Thoracic aorta (tissue), 2 donors: ENCODE measurements at places on chromosomes 12 and 14.

DNA sequence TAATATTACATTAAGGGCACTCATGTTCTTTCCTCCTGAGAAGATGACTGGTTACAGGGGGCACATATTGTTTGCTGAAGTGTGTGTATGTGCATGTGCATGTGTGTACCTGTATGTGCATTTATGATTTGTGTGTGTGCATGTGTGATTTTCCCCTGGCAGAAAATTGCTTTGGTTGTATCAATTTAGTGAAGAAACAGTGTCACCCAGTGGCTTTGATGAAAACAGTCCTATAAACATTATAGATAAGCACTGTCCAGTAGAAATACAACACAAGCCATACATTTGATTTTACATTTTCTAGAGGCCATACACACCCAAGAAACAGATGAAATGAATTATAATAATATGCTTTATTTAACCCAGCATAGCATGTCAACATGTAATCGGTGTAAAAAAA lies 8.6 kb downstream of the PDE3A start:
- no peak for DNase-seq

GRCh38 chr14:55798406-55798805 lies 218.4 kb downstream of the KTN1 start:
- no peak for DNase-seq

GRCh38 chr12:95240556-95240955 lies 22.9 kb downstream of the VEZT start:
- DNase-seq, result no peak

DNA sequence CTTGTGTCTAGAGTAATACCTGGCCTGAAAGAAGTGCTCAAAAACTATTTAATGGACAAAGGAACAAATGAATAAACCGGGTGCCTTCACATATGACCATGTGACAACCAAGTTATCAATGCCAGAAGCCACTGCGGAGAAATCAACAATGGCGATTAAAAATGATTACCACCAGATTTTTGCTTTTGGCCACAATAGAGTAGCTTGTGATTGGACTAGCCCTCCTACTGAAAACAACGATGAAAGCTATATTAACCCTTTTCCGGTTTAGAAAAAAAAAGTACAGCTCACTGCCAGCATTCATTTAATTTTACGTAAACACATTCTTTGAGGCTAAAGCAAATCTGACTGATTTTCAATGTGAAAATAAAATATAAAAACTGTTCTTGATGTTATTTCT lies 41.6 kb upstream of the TTC7B start:
- no peak for DNase-seq

DNA sequence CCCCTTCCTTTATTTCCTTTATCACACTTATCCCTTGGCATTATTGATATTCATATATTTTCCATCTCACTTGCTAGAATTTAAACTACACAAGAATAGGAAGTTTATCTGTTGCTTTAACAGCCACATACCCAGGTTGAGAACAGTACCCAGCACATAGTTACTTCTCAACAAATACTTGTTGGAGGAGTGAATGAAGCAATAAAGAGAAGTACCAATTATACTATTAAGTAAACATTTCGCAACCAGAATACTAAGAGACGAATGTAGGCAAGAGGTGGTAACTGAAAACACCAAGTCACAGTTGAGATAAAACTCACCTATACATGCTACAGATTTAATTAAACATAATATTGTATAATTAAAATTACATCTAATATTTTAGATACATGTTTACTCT lies 110.9 kb downstream of the FSCB start:
- DNase-seq, result no peak

DNA sequence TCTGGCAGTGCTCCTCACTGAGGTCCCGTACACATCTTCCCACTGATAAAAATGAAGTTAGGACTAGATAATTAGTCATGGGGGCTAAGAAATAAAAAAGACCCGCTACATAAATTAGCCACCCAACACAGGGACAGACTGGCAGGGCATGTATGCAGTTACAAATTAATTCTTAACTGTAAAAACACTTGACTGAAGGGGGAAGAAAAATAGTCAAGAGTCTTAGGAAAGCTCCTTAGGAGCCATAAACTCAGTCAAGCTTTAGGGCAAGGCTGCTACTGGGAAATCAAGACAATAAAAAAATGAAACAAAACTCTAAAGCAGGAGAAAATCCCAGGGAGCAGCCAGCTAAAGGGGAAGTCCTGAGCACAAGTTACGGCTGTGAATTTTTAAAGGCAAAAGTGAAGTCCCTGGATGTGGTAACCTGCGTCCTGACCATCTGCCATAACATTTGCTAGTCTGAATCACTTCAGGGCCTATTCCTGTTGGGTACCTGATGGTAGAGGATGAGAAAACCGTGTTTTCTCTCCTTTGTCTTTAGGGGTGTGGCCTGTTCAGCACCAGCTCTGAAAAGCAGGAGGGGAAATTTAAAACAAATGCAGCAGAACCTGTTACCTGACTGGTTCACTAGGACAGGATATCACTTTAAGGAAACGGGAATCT lies 7.5 kb upstream of the NPFF start:
- DNase-seq, result no peak

DNA sequence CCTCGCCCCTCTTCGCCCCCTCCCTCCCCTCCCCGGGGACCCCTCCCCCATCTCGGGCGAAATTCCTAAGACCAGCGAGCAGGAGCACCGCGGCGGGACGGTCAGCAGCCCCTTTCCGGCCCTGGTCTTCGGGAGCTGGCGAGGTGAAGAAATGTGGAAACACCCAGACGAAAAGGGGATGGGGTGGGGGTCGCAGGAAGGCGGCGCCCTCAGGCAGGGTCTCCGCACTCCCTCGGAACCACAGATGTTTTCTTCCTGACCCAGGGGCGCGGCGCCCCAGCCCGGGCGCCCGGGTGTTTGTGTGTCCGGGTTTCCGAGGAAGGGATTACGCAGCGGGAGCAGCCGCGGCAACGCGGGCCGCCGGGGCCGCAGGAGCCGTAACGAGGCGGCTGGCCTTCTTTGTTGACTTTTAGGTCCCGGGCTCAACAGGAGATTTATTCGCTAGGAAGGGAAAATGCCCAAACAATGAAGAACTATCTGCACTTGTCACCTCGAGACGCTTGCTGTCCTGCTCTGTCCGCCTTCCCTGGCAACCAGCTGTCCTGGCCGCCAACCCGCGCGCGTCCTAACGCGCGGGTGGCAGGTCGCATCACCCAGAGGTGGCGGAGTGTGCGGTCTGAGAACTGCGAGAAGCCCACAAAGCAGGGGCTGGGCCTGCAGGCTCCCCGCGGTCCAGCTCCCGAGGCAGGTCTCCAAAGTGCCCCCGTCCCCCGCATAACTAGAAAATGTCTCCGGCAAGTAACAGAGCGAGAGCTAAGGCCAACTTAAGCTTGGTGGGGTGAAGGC lies 7.0 kb downstream of the FOXA1 start:
- DNase-seq, result no peak

DNA sequence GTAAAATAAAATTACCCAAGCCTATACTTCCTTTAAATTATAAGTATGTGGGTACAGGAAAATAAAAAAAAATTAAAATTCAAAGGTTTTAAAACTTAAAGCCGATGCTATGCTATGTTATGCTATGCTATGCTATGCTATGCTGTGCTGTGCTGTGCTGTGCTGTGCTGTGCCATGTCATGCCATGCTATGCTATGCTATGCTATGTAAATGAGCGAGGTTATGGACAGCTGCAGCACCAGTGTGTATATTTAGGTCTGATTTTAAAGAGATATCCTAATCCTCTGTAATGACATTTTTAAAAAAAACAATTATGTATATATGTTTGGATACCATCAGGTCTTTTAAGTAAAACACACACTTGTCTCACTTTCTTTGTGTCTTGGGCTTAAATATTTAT lies 1822.0 kb upstream of the SEL1L start:
- no peak for DNase-seq
